AG04449 (cell line): ENCODE measurements at places on chromosomes 5 and 9.

DNA sequence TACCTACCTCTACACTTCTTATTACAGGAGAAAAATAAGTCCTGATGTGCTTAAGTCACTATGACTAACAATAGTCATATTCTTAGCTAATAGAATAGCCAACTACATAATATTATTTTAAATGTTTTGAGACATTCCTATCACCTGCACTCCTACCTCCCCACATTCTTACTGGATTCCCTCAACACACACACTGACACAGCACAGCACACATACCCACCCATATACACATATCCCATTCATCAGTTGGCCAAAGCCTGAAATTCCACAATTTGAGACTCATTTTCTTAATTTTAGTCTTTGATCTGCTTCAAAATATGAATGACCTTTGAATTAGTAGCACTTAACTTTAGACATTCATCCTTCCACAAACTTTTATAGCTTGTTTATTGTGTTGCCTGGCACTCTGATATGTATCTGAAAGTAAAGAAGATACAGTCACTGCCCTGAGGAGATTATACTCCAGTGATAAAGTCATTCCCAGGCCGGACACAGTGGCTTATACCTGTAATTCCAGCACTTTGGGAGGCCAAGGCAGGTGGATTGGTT lies 168.3 kb upstream of the RASA1 start:
- no peak for DNase-seq

GRCh38 chr9:76528642-76529190 lies 69.7 kb downstream of the GCNT1 start:
- no peak for DNase-seq

- no peak for DNase-seq
These were observed 1.1 kb downstream of the MAMDC2 start for GRCh38 chr9:70044490-70045307.

DNA sequence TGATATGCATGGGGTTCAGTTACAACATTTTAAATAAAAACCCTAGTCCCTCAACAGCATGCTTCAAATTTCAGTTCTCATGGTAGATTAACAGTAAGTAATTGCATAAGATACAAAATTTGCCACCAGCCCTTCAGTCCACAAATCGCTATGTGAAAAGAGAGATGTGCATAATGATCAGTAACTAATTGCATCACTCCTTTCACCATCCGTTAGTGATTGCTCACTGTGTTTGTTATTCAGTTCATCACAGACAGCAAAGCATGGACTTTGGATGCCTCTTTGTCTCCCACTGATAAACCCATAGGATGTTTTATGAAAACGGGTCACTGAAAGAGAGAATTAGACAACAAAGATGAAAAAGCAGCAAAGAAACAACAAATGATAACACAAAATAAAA lies 103.2 kb downstream of the MCTP1 start:
- DNase-seq, result no peak

- no peak for DNase-seq
These were observed 74.6 kb downstream of the NPR3 start for GRCh38 chr5:32785611-32786254.

- no peak for DNase-seq
These were observed 246.1 kb downstream of the PRELID2 start for GRCh38 chr5:145589063-145589462.

GRCh38 chr5:176810081-176810597 lies at the start of gene UNC5A:
UNC5A (plus strand) TSS chr5:176810559; CDS start chr5:176810751, 192 bp downstream.
- DNase-seq, result no peak

DNA sequence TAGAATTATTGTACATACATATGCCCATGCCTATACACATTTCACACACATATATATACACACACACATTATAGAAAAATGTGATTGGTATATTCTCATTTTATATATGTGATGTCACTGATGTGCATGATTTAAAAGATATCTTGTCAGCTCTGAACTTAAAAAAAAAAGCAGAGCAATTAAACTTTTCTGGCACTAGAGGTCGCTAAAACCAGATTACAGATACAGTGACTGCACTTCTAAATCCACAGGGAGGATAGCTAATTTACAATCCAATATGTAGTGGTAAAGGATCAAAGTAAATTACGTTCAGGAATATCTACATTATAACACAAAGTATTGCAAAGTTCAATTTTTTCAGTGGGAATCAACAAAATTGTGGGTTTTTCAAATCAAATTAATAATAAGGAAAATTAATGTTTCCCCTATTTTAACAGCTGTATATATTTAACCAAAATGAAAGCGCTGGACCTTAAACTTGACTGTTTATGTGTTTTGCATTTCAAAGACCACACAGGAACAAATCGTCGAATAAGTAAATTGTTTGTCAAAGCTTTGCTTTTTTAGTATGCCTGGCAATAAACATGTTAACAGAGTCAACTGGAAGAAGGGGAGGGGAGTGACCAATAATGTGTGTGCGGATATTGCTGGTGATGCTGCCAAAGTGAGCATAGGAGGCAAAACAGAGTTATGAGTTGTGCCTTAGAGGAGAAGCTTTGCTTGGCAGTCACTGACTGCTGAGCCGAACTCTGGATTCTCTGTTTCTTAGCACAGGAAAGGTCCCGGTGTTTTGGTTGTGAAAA lies 1201.4 kb upstream of the C9orf72 start:
- no peak for DNase-seq

- no peak for DNase-seq
These were observed 188.0 kb downstream of the SEMA6A start for GRCh38 chr5:116386633-116387032.

DNA sequence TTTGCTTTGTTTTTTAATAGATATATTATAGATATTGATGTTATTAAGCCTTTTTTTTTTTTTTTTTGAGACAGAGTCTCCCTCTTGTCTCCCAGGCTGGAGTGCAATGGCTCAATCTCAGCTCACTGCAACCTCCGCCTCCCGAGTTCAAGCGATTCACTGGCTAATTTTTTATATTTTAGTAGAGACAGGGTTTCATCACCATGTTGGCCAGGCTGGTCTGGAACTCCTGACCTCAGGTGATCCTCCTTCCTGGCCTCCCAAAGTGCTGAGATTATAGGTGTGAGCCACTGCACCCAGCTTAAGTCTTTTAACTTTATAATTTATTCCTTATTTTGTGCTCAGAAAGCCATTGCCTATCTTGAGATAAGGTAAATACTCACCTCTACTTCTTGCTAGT lies 24.2 kb upstream of the RAD23B start:
- DNase-seq, result no peak

GRCh38 chr9:16864649-16865434 lies 5.6 kb downstream of the BNC2 start:
- no peak for DNase-seq

DNA sequence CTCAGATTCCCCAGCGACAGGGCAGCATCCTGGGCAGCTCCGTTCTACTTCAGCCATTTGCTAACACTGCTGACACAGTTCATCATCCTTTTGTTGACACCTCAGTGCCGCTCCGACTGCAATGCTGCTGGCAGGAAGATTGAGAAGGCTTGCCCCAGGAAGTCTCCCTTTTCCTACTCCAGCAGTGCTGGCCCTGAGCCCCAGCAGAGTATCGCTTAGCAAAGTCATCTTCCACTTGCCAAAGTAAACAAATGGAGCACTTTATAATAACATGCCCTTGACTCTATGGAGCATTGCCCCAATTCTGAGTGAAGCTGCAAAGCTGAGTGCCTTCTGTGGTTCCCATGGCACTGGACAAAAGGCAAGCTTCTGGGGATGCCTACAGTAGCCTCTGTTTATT lies 32.2 kb downstream of the PRLR start:
- no peak for DNase-seq

- DNase-seq, result no peak
These were observed 96.5 kb upstream of the RASGRF2 start for GRCh38 chr5:80863708-80864107.

GRCh38 chr5:133489632-133490031 lies 122.7 kb downstream of the FSTL4 start:
- no peak for DNase-seq

- no peak for DNase-seq
These were observed 537.1 kb upstream of the CDH18 start for GRCh38 chr5:20524991-20525529.

- DNase-seq, result no peak
These were observed 12.1 kb downstream of the C9orf50 start for GRCh38 chr9:129608561-129609481.

DNA sequence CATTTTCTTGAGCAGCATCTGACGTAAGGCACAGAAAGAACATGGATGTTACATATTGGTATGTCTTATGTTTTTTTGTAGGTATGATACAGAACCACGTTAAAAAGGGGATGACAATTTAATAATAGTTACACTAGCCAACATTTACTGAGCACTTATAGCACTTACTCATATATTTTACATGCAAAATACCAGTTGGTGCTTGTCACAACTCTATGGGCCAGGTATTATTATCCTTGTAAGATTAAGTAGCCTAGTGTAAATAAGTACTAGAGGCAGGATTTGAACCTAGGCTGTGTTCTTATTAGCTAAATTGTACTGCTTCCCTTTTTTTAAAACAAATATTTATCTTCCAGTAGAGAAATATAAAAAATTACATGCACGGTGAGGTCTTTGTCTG lies 83.5 kb downstream of the RANBP17 start:
- DNase-seq, result no peak

DNA sequence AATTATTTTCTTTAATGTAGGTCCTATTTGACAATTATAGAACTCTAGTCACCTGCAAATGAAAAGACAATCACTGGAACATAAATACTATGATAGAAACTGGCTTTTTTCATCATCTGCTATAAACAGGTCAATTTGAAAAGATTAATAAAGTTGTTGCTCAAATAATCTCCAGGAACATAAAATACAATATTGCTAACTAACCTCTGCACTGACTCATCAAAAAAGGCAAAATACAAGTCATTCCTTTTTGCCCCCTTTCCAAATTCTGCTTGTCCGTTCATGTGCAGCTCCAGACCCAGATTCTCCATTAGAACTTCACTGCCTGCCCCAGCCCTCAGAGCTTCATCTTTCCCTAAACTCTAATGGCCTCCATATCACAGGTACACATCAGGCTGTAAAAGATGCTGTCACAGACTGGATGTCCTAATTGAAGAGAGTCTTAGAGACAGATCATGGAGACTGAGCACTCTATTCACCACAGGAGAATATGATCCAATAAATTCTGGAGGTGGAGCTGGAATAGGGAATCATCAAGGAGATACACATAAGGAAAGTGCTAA lies 1.6 kb downstream of the DCTN4 start:
- DNase-seq, result no peak
